ENCODE measurements at places on chromosomes 13 and 19.

- no peak for DNase-seq
These were observed 31.0 kb downstream of the RUBCNL start for GRCh38 chr13:46355901-46356590.

DNA sequence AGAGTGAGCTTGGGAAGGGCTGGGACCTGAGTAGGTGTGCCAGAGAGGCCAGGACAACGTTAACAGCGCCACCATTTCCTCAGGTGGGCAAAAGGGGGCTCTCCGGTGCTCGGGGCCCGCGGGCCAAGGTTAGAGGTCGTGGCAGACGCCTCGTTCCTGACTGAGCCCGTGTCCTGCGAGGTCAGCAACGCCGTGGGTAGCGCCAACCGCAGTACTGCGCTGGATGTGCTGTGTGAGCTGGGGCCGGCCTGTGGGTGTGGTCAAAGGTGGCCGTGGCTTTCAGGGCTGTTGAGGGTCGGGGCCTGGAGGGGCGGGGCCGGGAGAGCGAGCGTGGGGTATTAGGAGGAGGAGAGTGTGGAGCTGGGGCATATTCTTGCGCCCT is 3.7 kb downstream of the KIRREL2 start:
- no peak for DNase-seq

- no peak for DNase-seq
These were observed 125.3 kb downstream of the TM9SF2 start for GRCh38 chr13:99626461-99627082.

GRCh38 chr19:43695985-43696704 is 19.7 kb upstream of the IRGC start:
- no peak for DNase-seq

- no peak for DNase-seq
These were observed 163.0 kb upstream of the TSC22D1 start for GRCh38 chr13:44739120-44739519.

Data from stimulated activated CD4-positive, alpha-beta T cell treated with anti-CD3 and anti-CD28 coated beads, Interleukin-12 subunit alpha, Interleukin-12 subunit beta, amount 100 ng/mL, for 4 hours (primary cell).